ENCODE measurements at places on chromosomes 2 and 18.
A peak's percentile ranks its signal among the peaks of the same experiment; 100 is the strongest.

- no peak for DNase-seq
Observed at GRCh38 chr2:160221391-160222276, 21.6 kb upstream of the ITGB6 start.

- no peak for DNase-seq
Observed at GRCh38 chr2:16614314-16614860, 51.2 kb downstream of the CYRIA start.

DNA sequence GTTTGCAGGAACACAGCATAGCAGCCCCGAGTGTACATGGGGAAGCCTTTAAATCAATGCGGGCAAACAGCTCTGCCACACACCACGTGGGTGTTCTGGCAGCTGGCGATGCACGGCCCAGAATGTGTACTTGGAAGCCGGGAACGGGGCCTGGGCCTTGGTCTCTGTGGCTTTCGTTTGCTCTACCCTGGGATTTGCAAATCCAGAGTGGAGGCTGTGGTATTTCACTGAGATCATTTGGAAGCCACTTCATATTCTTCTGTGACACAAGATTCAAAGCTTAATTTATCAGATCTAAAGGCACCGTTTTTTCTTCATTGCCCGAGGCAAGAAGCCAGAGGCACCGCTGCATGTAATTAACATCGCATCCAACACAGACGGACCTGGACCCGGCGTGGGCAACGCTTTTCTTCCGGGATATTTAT lies 246.3 kb upstream of the MYT1L start:
- no peak for DNase-seq

- DNase-seq = no peak
Observed at GRCh38 chr2:241496904-241497877, 11.2 kb downstream of the STK25 start.

GRCh38 chr2:172516299-172516698 lies 39.6 kb upstream of the PDK1 start:
- DNase-seq = peak; percentile 71

- peak; percentile 70 for DNase-seq
Observed at GRCh38 chr2:34012715-34013302, 413.7 kb upstream of the FAM98A start.

- DNase-seq = no peak
Observed at GRCh38 chr2:122007577-122007976, 252.1 kb downstream of the TSN start.

DNA sequence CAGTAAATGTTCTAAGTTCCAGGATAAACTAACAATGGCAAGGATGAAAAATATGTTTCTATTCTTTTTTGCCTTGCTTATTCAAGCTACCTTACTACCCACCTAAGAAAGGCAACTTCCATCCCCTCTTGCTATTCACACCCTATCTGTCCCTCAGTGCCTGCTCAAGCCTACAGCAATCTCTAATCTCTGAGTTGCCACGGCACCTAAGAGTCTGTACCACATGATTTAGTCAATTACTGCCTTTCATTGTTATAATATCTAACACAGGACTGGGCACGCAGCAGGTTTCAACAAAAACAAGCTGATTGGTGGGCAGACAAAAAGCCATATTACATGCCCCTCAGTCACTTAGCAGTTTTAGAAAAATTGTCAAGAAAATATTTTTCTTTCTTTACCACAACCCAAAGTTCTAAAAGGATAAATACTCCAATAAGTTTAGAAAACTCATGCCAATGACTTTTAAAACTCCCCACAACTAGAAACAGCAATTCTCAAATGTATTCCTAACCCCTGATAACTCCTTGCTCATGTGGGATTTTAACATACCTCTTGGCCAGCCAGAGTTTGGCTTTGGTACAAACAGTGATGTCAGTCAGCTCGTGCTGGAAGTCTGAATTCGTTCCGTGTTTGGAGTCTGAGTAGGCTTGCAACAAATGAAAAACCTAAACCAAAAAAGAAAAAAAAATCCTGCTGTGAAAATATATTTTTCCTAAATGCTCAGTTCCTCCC lies 117.3 kb upstream of the ZFP36L2 start:
- DNase-seq = no peak

DNA sequence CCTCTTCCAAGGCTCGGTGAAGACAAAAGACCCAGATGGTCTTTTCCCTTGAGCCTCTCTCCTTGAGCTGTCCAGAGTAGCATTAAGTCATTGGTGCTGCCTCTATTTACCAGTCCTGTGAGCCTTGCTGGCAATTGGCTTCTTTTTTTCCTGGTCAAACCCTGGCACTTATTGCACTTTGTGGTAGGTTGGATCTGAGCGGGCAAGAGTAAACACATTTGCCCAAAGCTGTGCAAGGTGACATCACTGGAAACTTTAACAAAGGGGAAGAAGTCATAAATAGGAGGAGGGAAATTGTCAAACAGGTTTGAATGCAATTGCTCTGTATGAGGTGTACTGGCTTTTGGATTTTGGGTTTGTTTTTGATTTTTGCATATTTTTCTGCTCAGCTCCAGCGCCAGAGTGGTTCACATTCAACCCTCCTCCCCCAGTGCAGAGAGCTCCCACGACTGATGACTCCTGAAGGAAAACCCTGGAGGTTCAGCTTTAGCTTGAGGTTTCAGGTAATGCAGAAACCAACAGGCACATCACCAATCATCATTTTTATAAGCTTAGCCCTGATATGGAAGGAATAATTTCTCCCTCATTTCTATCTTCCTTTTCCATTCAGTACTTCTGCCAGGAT lies 8.3 kb downstream of the KCNE4 start:
- DNase-seq = no peak

GRCh38 chr2:68362069-68362468 lies 3.0 kb upstream of the PLEK start:
- DNase-seq = peak; percentile 93

DNA sequence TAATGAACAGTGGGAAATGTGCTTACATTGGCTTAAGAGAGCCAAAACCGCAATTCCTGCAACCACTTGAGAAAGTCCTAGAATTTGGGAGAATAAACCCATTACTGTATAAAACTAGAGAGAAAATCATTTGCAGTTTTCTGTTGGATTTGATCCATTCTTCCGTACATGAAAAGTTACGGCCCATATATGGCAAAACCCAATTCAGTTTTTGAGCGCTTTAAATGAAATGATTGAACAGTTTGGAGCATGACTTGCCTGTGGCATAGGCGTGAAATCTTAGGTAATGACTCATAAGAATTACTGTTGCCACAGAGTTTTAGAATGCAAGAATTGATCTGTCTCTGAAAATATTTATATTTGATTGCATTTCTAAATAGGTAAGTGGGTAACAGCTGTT lies 52.0 kb downstream of the PHLPP1 start:
- DNase-seq = no peak

- DNase-seq = peak; percentile 89
Observed at GRCh38 chr2:25286025-25286400, 55.7 kb downstream of the DNMT3A start.

DNA sequence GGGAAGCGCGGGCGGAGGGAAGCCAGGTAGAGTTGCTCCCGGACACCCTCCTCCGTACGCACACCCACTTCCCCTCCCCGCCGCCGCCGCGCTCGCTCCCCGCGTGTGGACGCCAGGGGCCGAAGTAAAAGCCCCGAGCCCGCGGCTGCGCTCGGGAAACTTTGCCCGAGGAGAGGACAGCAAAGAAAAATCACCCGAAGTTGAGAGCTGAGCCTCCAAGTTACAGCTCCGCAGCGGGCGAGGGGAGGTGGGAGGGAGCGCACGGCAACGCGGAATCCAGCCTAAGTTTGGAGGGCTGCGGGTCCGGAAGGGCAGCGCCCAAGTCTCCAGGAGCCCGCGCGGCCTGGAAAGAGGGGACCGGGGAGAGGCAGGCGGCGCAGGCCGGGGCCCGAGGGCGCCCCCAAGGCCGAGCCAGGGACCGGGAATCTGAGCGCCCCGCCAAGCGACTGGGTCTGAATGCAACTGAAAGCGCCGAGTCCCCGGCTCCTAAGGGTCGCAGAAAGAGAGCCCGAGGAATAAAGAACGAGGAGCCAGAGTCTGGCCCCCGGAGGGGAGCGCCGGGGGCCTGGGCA lies 706 bp upstream of the BCL11A start:
- peak; percentile 79 for DNase-seq

DNA sequence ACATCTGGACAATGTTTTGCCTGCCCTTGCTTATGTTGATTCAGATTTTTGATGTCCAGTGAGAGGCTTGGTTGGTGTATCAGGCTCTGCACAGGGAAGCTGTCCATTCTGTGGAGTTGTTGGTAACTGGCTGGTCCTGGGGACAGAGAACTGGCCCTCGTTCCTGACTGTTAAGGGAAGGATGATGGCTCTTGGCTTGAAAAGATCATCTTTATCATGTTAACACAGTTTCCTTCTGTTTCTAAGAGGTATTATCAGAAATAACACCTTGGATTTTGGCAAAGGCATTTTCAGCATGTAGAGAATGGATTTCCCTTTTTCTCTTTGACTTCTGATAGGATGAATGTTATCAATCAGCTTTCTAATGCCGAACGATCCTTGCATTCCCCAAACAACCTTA lies 19.3 kb downstream of the STK25 start:
- no peak for DNase-seq

- DNase-seq = no peak
Observed at GRCh38 chr2:11067221-11068078, 87.8 kb upstream of the SLC66A3 start.
